Activated CD8-positive, alpha-beta memory T cell treated with anti-CD3 and anti-CD28 coated beads for 1 hour (primary cell): ENCODE measurements at places on chromosomes 4 and X.

DNA sequence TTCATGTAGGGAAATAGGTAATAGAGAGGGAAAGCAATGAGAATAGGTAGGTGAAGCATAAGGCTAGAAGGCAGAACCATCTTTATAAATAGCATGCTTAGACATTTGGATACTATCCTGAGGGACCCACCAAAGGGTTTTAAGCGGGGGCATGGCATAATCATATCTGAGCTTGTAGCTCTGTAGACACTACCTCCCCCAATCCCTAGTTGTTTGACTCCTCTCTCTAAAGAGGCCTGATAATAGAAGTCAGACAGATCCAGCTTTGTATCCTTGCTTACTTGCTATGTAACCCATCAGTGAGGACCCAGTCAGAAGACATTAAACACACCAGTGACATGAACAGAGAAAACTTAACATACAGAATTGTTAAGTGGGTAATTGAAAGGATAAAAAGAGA lies 58.7 kb downstream of the SCFD2 start:
- DNase-seq, result no peak

GRCh38 chr4:69617083-69617694 lies 22.3 kb downstream of the UGT2A2 start:
- no peak for DNase-seq

- DNase-seq, result no peak
Measured at GRCh38 chr4:113831457-113831856, 69.9 kb upstream of the CAMK2D start.

- no peak for DNase-seq
Measured at GRCh38 chr4:41880022-41880837, 55.0 kb upstream of the TMEM33 start.

DNA sequence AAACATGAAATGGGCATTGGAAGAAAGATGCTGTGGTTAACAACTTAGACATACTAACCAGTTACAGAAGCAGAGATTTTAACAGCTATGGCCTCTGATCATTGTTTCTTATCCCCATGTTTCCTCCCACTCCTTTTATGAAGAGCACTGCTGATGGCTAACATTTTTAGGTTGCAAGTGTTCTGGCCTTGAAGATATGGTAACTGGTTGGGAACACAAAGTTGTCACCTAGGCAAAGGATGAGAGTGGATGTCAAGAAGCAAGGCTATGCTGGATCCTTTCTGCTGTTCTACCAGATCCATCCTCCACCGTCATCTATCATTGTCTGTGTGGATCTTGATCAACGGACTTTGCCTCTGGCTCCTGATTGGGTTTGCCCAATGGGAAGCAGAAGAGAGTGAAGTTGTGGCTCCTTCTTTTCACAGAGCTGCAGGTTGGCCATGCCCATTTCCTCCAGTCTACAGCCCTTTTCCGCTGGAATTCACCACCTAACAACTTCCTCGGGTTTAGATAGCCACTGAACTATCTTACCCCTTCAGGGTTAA lies 48.9 kb upstream of the SPP1 start:
- no peak for DNase-seq

GRCh38 chrX:17020356-17020755 lies 73.9 kb downstream of the REPS2 start:
- no peak for DNase-seq

GRCh38 chrX:720825-721224 lies 90.2 kb downstream of the SHOX start:
- no peak for DNase-seq

GRCh38 chr4:111393781-111394180 lies 751.5 kb upstream of the FAM241A start:
- DNase-seq, result no peak

DNA sequence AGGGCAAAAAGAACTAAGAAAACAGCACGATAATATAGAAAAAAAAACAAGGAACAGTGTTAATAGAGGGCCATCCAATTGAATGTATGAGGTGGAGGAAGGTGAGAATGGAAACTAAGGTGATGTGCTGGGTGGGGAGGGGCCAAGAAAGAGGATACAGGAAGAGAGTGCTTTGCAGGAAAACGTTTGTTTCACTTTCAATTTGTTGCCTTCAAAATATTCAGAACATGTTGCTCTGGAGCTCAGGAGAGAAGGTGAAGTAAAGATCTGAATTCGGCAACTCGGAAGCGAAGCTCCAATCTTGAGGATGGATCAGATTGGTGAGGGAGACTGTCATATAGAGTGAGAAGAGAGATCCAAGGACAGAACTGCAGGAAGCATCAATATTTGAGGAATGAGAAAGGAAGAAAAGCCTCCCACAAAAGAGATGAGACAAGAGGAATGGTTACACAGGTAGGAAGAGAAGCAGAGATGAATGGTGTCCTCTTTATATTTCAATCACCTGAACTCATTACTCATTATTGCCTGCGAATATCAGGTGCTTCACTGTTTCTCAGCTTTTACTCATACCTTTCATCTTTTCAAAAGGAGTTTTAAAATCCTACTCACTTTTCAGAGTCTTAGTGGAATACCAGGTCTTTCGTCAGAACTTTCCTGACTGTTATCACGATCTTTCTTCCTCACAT lies 14.7 kb upstream of the SEC24D start:
- DNase-seq, result no peak

DNA sequence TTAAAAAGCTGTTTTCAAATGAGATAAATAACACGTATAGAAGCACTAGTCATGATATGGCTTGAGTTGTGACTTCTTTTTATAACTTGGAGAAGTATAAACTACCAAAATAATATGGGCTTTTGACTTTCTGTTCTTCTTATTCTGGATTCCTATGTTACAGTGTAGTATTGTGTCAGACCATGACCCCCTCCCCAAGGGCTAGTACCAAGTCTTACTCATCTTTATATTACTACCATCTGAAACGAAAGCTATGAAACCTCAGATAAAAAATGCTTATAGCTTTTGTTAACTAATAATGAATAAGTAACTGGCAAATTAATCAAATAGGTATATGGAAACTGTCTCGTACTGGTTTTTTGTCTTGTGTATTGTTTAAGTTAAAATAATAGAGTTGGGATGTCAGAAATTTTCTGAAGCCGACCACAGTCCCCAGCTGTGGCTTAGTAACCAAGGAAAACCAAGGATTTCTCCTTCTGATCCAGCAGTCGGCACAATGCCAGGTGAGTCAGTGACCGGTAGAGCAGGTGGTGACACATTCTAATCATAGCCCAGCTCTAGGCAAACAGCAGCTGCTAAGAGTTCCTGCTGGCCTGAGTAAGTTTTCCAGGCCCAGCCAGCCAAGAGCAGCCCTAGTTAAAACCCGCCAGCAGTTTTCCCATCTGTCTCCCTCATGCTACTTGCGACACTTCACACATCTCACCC lies 163.3 kb upstream of the PRDX4 start:
- DNase-seq, result no peak

DNA sequence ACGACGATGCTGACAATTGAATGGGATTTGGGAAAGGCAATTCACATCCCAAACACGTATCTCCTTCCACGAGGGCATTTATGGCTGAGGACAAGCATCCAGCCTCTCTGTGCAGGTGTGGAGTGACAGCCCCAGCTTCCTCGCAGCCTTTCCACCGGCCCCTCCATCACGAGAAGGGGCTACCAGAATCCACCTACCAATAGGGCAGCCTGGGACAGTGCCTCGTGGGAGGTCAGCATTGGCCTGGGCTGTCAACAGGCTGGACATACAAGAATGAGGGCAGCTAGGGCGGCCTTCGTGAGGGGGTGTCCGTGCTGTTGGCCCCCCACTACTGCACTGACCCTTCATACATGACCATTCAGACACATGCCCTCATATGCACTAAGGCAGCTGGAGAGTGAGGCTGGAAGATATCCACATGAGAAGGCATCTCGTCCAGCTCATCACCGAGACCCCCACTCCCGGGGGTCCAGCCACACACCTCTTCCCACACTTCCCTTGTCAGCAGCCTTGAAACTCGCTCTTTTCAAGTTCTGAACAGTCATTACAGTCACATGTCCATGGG lies 81.0 kb upstream of the ADRA2C start:
- DNase-seq, result no peak

DNA sequence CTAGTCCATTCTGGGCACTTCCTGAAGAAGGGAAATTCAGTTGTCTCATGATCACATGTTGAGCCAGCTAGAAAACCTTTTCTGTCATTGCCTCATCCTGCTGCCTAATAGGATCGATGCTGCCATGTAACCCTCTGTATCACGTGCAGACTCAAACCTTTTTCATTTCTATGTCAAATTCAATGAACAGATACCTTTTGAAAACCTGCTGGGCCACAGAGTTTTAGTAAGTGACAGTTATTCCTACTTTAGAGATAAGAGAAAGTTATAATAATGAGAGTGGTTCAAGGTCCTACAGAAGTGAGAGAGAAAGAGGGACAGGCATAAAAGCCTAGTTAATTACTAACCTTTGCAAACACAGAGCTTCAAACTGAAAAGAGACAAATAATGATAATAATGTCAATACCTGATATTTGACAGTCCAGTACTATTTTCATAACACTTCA lies 46.0 kb downstream of the MAOA start:
- DNase-seq, result no peak

GRCh38 chr4:125043486-125043885 lies 271.3 kb upstream of the FAT4 start:
- no peak for DNase-seq

GRCh38 chr4:120236873-120237272 lies 170.2 kb upstream of the MAD2L1 start:
- DNase-seq, result no peak

DNA sequence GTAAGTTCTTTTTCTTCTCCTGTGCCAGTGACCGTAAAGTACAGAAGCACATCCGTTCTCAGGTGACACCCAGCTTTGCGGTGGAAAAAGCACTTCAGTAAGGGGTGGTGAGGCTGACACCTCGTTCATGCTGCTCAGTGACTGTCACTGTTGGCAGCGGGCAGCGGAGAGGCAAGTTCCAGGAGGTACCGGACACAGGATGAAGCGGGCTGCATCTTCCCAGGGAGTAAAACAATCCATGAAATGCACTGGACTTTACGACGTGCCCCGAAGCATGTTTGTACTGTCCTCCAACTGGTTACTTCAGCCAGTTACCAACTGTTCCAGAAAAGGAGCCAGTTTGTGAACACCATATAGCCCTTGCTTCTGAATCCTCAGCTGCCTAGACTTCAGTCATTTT lies 110.7 kb downstream of the ZNF827 start:
- DNase-seq, result no peak

DNA sequence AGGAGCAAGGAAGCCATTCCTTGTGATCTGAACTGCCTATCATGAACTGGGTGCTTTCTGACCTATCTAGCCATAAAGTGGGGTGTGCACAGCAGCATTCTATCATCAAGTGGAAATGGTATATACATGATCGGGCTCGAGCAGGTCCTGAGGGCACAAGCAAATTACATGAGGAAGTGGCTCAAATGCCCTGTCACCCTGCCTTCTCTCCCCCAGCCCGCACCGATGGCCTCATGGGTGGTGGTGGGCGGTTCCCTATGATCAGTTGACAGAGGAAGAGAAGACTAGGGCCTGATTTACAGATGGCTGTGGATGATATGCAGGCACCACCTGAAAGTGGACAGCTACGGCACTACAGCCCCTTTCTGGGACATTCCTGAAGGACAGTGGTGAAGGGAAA lies 46.3 kb upstream of the BCLAF3 start:
- no peak for DNase-seq

DNA sequence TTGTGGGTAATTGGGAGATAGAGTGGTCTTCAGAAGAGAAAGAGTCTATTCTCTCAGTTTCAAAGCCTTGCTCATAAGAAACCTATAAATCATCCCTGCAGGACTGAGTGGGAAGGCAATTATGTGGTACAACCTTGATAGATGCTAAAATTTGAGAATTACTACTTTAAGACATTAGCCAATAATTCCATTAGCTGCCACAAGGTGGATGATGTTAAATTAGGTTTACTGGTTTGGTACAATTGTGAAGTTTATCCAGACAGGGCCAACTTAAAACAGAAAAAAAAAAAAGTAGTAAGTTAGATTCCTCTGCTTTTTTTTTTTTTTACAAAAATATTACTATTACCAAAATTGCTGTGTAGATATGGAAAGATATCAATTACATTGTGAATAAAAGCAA lies 73.2 kb upstream of the AMOT start:
- no peak for DNase-seq

- DNase-seq, result no peak
Measured at GRCh38 chrX:4825550-4825949, 1112.1 kb upstream of the PRKX start.

GRCh38 chr4:165992283-165992682 lies 119.2 kb downstream of the TLL1 start:
- no peak for DNase-seq

DNA sequence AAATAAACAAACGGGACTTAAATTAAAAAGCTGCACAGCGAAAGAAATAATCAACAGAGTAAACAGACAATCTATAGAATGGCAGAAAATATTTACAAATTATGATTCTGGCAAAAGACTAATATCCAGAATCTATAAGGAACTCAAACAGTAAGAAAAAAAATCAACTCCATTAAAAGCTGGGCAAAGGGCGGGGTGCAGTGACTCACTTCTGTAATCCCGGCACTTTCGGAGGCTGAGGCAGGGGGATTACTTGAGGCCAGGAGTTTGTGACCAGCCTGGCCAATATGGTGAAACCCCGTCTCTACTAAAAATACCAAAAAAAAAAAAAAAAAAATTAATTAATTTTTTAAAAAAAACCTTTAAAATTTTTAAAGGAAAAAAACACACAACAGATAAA lies 109.0 kb downstream of the ATP11C start:
- DNase-seq, result no peak

GRCh38 chr4:56727150-56727549 lies 46.1 kb upstream of the HOPX start:
- no peak for DNase-seq
